ENCODE measurements at places on chromosomes 11 and 22.

- no peak for DNase-seq
These were observed 89.8 kb downstream of the DBX1 start for GRCh38 chr11:20070459-20070858.

- DNase-seq = peak; percentile 27
These were observed 399.2 kb downstream of the TBC1D22A start for GRCh38 chr22:47161631-47162030.

DNA sequence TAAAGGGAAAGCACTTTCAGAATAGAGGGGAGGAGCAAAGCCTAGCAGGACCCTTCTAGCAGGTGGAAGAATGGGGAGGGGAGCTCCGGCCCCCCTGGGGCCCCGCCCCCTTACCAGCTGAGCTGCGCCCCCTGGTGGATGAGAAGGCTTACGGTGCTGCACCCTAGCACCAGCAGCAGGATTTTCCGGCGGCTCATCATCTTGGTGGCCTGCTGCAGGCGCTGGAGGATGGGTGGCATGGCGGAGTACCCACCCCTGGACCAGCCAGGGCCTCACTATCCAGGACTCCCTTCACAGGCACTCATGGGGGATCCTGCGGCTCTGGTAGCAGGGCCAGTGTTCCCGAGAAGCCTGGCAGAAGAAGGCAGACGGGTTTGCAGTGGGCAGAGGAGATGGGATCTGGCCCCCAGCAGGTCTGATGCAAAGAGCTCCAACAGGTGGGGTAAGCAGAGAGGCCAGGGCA lies 3.8 kb downstream of the GAL3ST3 start:
- peak; percentile 59 for DNase-seq

GRCh38 chr22:44165286-44165874 lies 15.3 kb upstream of the PARVG start:
- DNase-seq = no peak

- DNase-seq = no peak
These were observed 4485.9 kb upstream of the OR11H1 start for GRCh38 chr22:11042116-11042515.

GRCh38 chr11:110410651-110411050 lies 19.1 kb upstream of the FDX1 start:
- DNase-seq = no peak

DNA sequence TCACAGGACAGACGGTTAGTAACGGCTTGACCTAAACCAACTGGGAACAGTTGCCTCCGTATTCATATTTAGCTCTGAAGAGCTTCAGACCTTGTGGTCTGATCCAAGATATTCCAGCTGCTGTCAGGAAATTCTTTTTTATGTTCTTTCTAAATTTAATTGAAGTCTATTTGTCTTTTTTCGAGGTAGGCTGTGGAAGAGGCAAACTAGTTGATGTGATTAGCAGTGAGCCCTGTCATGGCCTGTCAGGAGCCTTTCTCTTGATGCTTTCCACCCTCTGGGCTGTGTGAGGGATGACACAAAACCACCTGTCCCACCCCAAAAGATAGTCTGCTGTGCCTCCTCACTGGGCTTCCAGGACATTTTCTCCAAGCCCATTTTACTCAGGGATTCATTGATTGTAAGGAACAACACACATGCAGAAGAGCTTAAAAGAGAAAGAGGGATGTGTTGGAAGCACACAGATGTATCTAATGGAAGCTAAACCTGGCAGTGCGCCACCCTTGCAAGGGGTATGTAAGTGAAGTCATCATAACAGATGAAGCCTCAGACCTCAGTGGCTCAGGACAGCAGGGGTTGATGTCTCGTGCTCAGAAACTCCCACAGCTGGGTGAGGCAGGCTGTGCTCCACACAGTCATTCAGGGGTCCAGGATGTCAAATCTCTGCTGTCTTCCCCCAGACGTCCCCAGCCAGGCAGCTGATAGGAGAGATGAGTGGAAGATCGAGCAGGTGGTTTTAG lies 170.0 kb downstream of the NCAM1 start:
- no peak for DNase-seq

GRCh38 chr11:12435264-12435663 lies 57.9 kb downstream of the PARVA start:
- DNase-seq = no peak

DNA sequence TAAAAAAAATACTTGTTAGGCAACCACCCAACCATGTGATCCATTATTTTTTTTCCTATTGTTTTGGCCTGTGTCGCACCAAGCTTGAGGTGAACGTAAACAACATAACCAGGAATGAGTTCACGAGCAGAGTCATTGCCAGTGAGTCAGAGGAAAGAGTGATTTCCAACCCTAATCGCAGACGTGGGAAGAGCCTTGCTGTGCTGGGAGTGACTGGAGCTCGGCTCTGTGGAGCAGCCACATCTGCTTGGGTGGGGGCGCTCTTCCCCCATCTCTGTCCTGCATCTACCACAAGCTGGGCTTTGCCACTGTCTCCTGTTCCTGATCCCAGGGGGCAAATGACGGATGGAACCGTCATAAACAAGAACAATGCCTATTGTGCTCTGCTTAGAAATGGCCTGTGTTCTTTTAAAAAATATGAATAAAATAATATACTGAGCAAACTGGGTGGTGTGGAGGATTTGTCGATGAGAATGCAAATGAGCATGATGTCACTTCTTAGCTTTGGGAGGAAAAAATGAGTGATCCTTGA lies 210.0 kb downstream of the KIRREL3 start:
- DNase-seq = no peak

- no peak for DNase-seq
These were observed 270.7 kb upstream of the MTNR1B start for GRCh38 chr11:92698742-92699141.

- DNase-seq = no peak
These were observed 65.3 kb downstream of the CTTN start for GRCh38 chr11:70463478-70464255.

DNA sequence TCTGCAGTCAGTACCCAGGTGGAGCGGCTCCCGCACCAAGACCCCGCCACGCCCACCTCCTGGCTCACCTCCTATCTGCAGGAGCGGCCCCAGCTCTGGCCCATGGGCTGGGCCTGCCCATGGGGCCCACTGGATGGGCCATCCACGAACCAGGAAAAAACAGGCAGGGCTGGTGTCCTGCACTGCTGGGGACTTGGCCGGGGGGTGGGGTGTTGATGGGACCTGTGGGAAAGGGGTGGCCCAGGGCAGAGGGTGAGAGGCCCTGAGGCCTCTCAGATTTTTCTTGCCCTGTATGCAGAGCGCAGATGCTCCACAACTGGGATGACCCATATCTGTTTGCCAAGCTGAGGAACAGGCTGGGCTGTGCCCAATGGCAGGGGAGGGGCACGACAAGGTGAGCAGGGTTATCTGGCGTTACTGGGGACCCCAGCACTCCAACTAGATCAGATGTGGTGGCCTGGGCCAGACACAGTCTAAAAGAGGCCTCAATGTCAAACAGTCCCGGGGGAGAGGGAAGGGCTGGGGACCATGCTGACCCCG lies 2.7 kb upstream of the PIM3 start:
- no peak for DNase-seq

GRCh38 chr11:123474994-123475393 lies 44.9 kb downstream of the GRAMD1B start:
- DNase-seq = no peak

DNA sequence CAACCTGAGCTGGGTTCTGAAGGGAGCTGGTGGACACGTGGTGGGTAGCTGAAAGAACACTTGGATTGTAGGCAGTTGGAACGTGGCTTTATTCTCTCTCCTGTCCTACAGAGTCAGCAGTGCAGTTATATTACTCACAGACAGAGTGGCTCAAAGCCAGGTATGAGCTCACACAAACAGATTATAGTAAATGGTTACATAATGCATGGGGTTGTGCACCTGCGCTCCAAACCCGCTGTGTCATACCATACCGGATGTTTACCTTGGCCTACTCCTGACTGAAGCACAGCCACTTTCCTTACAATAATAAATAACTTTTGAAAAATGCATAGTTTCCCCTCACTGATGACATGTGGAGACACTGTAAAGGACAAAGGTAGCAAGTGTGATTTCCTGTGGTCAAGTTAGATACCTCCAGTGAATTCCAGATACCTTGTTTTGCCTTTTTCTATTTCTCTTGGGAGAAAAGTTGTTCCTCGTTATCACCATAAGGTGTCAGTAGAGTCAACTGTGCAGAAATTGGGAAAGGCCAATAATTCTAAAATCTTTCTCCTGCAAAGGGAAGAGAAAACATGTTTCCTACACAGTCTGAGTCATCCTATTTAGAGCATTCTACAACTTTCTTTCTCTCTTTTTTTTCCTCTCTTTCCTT lies 13.5 kb downstream of the MS4A6A start:
- DNase-seq = no peak

DNA sequence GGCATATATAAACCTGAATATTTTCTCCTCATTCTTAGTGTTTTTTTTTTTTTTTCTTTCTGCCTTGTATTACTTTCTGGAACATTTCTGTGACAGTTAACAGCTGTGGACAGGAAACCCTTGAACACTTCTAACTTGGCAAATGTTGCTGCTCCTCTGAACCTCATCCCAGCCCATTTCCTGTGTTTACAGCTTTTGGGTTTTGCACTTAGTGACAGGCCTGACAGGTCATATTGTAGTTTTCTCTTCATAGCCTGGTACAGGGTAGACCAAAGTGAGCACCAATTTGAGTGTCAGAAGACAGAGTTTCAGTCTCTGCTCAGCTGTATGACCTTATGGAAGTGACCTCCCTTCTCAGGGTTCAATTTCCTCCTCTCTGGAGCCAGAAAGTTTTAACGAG lies 91.6 kb downstream of the STIM1 start:
- no peak for DNase-seq

GRCh38 chr11:61110255-61111049 lies 8.2 kb downstream of the CD5 start:
- no peak for DNase-seq

GRCh38 chr11:30314625-30315024 lies 8.3 kb upstream of the ARL14EP start:
- no peak for DNase-seq

GRCh38 chr11:116849060-116849459 lies 11.6 kb upstream of the APOA1 start:
- DNase-seq = no peak

DNA sequence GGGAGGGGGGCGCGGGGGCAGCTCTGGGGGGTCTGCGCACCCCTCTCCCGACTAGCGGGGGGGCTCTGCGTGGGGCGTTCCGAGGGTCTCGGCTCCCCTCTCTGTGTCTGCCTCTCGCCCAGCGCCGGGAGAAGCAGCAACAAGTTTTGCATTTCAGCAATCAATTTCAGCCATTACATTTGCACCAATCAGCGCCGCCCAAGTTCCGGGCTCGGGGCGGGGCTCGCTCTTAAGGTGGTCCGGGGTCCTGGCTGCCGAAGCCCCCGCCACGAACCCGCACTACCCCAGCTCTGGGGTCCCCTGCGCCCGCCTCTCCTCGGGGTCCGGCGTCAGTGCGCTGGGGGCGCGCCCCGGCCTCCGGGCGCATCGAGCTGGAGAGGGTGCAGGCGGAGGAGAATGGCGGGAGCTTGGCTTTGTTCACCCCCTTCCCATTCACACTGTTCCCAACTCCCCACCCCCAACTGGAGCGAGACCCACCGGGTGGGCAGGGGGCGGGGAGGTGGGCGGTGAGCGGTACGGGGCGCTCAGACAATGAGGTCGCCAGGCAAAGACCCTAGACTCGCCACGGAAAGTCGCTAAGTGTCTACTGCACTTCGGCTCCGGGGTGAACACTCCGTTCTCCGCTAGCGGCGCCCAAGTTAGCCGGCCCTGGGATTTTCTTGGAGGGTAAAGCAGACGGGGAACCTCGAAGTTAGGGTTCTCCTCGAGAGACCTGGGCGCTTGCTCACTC lies at the start of gene MN1:
MN1 (minus strand) TSS at position 141 of the 730 bp plus-strand sequence. CDS start 1,213 bp downstream, outside the sequence.
- DNase-seq = peak; percentile 48

- DNase-seq = no peak
These were observed 4.9 kb upstream of the CCDC86 start for GRCh38 chr11:60836866-60837515.

DNA sequence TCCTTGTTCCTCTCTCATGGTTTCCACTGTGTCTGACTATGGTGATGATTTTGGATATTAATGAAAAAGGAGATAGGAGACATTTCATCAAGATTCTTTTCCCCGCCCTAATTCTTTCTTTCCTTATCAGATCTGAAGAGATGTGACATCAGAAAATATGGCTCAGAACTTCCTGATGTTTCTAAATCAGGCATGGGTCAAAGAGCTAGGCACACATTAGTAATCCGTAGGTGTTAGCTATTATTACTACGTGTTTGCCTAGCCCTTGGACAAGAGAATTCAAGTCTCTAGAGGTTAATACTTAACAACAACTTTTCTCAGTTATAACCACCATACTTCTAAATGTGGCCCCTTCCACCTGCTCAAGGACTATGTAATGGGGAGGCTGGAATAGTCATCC lies 5.8 kb downstream of the JOSD1 start:
- DNase-seq = no peak

- no peak for DNase-seq
These were observed 2.3 kb downstream of the OPCML start for GRCh38 chr11:133529807-133530500.

DNA sequence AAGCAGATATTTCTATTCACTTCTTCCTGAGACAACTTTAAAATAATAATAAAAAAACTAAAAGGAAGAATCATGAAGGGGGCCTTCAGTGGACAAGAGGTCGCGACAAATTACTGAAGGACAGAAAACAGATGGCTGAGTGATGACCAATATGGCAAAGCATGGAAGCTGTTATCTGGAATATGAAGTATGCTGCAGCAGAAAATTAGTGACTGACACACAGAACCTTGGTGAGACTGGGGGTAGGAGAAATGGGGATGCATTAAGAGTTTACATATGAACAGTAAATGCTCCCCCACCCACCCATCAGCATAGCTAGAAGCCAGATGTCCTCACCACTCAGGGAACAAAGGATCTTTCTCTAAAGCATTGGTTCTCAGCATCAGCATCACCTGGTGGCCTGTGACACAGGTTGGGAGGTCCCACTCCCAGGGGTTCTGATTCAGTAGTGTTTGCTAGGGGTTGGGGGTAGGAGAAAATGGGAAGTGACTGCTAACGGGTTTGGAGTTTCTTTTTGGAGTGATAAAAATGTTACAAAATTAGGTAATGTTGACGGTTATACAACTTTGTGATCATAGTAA lies 59.7 kb downstream of the NARS2 start:
- DNase-seq = no peak

DNA sequence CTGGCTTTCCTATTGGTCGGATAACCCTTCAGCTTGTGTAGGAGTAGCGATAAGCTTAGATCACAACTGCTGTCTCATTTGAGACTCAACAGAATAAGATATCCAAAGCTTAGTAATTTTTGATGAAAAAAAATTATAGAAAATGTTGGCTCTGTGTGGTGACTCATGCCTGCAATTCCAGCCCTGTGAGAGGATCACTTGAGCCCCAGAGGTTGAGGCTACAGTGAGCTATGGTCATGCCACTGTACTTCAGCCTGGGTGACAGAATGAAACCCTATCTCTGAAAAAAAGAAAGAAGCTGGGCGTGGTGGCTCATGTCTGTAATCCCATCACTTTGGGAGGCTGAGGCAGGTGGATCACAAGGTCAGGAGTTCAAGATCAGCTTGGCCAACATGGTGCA lies 55.6 kb upstream of the RRM1 start:
- no peak for DNase-seq

DNA sequence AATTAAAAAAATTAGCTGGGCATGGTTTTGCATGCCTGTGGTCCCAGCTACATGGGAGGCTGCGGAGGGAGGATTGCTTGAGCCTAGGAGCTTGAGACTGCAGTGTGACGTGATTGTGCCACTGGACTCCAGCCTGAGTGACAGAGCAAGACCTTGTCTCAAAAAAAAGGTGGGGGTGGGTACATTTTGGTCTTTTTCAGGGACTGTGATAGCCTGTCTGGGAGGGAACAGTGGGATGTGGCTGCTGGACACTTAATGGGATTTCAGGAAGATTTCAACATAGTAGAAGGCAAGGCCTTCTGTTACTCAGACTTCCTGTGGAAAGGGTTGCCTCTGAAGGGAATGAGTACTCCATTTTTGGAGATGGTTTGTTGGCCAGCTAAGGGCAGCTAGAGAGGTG lies 40.6 kb downstream of the RELT start:
- DNase-seq = no peak

All from NCI-H2171 (cell line).